ENCODE measurements at places on chromosomes 2 and 18.

DNA sequence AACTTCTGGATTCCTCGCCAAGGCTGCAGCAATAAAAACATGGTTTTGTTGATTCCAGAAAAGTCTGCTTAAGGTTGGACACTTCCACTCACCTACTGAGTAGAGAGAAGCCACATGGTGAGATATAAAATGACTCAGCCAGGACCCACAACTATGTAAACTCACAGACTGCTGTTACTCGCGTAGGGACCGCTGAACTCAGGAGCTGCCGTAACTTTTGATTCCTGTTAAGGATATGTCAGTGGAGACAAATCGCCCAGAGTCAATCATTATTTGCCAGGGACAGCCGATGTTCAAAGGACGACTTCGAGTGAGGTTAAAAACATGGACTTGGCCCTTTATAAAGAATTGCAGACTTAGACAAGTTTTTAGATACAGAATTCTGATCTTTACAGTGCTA is 25.6 kb downstream of the CYB5A start:
- DNase-seq, result no peak

GRCh38 chr2:172582656-172583055 is 26.8 kb downstream of the PDK1 start:
- no peak for DNase-seq

DNA sequence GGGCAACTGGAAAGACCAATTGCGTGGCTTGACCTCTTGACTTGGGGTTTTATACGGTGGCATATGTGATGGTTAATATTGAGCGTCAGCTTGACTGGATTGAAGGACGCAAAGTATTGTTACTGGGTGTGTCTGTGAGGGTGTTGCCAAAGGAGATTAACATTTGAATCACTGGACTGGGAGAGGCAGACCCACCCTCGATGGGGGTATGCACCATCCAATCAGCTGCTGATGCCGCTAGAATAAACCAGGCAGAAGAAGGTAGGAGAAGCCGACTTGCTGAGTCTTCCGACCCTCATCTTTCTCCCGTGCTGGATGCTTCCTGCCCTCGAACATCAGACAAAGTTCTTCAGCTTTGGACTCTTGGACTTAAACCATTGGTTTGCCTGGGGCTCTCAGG is 34.2 kb upstream of the YPEL5 start:
- no peak for DNase-seq

- DNase-seq, result peak; percentile 32
Measured at GRCh38 chr18:26482569-26482968, 65.8 kb downstream of the KCTD1 start.

DNA sequence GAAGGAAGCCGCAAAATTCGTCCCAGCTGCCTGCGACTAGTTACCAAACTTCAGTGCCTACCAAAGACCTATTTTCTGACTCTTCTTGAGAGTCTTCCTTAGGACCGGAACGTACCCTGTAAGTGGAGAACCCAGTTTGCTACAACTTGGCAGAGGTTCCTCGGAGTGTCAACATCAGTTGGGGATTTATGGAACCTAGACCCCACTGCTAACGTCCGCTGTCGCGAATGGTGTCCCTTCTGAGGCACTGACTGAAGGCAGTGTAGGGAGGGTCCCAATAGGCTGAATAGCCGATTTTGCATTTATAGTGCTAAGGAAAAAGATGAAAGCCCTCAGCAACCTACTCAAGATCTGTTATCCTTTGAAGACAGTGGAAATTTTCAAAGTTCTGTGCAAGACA is 568 bp upstream of the STK17B start:
- DNase-seq, result no peak

DNA sequence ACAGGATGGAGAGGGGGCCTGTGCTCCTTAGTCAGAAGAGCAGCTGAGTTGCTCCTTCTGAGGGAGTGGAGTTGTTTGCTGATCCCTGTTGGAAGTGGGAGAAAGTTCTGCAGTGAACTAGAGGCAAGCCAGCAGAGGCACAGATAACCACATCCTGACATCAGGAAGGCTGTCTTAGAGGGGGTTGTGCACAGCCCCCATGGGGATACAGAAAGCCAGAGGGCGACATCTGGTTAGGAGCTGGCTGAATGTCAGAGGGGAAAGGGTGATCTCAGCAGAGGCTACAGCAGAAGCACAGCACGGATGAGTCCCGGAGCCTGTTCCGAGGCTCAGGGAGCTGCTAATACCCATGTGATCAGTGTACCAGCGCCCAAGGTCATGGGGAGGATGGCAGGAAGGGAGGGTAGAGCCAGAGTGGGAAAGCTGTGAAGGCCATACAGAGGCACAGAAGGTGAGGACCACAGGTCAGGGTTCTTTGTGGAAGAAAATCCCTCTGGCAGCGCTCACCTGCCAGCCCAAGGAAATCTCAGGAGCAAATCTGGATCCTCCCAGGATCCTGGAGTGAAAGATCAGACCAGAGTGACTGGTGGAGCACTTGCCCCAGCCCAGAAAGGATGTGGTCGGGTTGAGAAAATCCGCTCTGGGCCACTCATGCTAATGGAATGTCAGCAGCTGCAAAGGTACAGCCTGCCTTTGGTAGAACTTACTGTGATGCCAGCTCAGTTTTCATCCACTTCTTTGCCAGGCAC is 111.8 kb downstream of the STPG4 start:
- peak; percentile 97 for DNase-seq

GRCh38 chr18:45761512-45762114 is 37.6 kb downstream of the SLC14A1 start:
- no peak for DNase-seq

GRCh38 chr2:121232626-121233265 is 52.3 kb downstream of the TFCP2L1 start:
- no peak for DNase-seq

DNA sequence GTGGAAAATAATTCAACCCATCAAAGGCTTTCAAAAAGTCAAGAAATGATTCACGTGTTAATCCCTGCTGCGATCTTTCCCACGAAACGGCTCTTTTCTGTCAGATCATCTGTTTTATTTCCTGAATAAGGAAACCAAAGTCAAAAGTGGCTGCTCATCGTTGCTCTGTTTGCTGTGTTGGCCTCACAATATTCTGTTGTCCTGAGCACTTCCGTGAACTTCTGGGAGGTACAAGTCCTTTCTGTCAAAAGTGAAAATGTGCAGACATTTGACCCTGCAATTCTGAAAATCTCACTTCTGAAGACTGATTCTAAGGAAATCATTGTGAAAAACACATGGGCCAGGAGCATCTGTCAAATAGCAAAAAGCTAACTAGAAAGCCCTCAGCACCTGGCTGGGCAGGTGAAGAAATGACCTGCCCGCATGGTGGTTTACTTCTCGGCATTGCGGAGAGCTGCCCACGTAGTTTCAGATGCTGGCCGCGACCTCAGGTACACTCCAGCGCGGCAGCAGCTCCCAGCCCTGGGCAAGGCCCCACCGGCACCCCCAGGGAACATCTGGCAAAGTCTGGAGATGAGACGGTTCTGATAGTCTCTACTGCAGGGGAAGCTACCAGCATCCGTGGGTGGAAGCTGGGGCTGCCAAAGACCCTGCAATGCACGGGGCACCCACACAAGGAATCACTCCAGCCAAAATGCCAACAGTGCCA is 31.9 kb upstream of the GPC1 start:
- DNase-seq, result no peak

DNA sequence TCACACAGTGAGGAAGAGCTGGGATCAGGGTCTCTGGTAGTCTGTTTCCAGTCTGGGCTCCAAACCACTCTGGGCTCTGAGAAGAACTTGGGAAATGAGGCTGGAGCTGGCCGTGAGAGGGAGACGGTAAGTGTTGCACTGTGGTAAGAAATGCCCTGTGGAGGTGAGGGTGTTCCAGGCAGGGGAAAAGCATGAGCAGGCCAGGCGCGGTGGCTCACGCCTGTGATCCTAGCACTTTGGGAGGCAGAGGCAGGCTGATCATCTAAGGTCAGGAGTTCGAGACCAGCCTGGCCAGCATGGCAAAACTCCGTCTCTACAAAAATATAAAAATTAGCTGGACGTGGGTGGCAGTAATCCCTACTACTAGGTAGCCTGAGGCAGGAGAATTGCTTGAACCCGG is 14.3 kb upstream of the DES start:
- no peak for DNase-seq

DNA sequence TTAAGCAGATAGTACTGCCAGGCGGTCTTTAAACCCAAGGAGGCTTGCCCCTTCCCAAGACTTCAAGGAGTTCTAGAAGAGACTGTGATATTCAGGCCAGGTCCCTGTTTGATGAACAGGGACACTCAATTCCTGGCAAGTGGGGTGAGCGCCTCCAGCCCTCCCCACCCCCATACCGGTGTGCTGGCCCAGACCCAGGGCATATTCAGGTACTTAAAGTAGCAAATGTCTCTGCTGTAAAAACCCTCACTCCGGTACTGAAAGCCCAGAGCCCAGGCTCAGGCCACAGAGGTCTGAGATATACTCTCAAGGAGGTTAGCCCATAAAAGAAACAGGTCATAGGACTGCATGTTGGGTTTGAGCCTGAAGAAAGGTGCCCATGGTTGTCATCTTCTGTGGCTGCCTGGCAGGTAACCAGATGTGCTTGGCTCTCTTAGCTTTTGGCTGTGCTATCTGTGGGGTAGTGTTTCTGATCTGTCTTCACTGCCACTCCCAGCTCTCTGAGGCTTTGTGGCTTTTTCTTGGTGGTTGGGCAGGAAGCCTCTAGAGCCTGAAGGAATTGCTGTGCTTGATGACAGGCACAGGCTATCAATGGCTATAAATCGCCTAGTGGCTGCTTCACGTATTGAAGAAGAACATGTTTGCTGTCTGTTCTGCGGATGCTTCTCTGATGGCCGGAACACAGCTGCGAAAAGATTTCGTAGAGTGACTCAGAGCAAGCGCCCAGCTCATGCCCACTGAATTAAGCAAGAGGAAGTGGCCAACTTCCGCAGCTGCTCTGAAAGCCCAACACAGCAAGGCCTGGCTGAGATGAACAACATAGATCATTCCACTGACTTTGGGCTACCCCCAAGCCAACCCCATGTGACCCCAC is 63.3 kb upstream of the ALPP start:
- DNase-seq, result no peak

- no peak for DNase-seq
Measured at GRCh38 chr2:210558708-210559107, 2.3 kb downstream of the CPS1 start.

DNA sequence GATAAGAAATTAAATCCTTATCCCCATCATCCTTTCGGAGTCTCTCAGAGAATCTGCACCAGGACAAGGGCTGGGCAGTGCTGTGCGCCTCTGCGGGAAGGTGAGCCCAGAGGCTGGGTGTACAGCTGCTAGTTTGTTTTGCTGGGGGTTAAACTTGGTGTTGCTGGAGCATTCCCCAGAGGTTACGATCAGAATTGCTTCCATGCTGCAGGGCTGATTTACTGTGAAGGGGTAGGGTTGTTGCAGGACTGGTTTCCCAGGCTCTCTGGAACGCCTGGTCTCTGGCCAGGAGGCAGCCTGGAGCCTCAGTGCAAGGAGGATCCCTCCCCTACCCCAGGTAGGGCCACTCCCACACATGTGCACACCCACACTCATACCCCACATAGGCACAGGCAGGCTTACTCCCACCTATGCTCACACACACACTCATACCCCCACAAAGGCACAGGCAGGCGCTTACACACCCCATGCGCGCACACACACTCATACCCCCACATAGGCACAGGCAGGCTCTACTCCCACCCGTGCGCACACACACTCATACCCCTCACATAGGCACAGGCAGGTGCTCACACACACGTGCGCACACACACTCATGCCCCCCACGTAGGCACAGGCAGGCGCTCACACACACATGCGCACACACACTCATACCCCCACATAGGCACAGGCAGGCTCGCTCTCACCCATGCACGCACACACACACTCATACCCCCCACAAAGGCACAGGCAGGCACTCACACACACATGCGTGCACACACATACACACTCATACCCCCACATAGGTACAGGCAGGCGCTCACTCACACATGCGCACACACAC is 11.3 kb downstream of the CNNM4 start:
- DNase-seq, result no peak

DNA sequence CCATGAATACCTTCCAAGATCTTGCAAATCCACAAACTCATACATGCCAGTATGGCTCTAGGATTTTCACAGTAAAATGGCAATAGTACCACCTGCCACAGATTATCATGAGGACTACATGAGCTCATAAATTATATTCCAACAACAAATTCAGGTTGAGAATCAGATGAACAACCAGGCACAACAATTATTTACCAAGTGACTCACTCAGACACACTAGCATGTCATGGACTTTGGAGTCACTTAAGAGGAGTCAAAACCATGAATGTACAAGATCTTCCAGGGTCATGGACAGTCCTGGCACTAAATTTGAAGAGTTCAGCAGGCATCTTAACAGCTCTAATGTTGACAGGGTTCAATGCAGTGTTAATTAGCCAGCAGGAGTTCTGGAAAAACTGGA is 34.4 kb upstream of the BZW1 start:
- no peak for DNase-seq

- DNase-seq, result peak; percentile 62
Measured at GRCh38 chr2:118186110-118186857, 98.0 kb downstream of the INSIG2 start.

GRCh38 chr2:61456070-61456745 is 14.7 kb downstream of the USP34 start:
- no peak for DNase-seq

- DNase-seq, result no peak
Measured at GRCh38 chr2:3754795-3755194, 51.4 kb downstream of the DCDC2C start.

GRCh38 chr18:49359732-49360444 is 100.6 kb downstream of the DYM start:
- DNase-seq, result no peak

- DNase-seq, result no peak
Measured at GRCh38 chr18:57094175-57094574, 52.7 kb upstream of the BOD1L2 start.

- peak; percentile 7 for DNase-seq
Measured at GRCh38 chr2:215071676-215072075, 66.8 kb downstream of the ABCA12 start.

DNA sequence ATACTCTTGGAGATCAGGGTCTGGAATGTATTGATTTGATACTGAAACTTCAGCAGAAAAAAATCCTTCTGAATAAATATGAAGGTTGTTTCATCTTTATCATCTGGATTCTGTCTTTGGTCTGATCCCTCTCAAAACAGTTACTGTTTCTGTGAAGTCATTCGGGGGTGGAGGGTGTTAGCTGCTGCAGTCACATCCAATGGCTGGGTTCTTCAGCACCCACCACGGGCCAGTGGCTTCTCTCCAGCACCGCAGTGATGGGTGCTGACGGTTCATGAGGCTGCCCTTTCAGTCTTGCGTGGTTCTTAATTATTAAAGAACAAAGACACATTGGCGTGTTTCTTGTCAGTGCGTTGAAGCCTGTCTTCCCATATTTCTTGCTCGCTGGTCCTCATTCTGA is 148.0 kb downstream of the LDLRAD4 start:
- no peak for DNase-seq

DNA sequence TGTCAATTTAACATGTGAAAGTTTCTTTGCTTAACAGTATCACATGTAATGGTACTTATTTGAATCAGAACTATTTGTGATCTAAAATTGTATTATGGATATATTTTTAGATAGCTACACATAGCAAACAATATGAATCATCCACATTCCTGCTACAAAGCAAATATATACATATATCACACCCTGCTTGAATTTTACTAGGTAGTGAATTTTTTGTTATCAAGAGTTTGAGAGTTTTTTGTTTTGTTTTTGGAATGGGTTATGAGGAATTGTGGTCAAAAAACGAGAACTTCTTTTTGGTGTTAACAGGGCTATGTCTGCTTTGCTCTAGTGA is 635.7 kb downstream of the NRXN1 start:
- DNase-seq, result no peak

- DNase-seq, result peak; percentile 90
Measured at GRCh38 chr2:177474998-177475397, 82.4 kb downstream of the AGPS start.

GRCh38 chr2:158024288-158024898 is 77.3 kb upstream of the UPP2 start:
- DNase-seq, result peak; percentile 10

All from NCI-H226 (cell line).